ENCODE measurements at places on chromosomes 4 and X.

DNA sequence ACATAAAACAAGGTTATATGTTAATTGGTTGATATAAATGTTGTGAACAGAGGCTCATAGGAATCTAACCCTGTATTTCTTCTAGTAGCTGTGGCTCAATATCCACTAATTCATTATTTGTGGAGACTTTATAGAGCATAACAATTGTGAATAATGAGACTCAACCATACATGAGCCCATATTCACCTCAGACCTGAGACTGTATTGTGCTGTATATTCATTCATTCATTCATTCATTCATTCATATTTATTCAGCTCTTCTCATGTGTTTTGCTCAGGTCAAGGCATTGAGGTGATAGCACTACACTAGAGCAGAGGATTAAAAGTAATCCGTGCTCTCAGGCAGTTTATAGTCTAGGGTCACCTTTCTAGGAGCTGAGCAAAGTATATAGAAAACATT, 24.5 kb upstream of the ANXA3 start:
- DNase-seq = no peak

GRCh38 chr4:81335122-81335912, 120.3 kb upstream of the PRKG2 start:
- no peak for DNase-seq

- DNase-seq = no peak
These were observed 45.5 kb downstream of the OPHN1 start for GRCh38 chrX:68387776-68388175.

DNA sequence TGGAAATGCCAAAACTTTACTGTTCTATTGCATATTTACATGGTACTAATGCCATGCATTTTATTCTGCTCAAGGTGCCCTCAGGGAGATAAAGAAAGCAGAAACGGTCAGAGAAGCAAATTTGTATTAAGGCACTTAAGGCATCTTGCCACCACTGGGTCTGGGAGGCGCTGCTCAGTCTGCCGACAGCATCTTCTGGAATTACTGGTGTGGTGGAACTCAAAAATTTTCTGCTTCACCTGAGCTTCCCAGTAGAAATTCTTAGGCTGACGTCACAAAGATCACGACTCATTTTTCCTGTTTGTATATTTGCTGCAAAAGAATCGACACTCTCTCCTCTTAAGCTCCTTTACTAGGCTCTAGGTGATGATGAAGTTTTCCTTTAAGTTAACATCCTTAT, 3.0 kb downstream of the RASSF6 start:
- DNase-seq = no peak

- no peak for DNase-seq
These were observed 775.4 kb downstream of the STPG2 start for GRCh38 chr4:97367878-97368277.
